Stimulated activated CD8-positive, alpha-beta memory T cell treated with anti-CD3 and anti-CD28 coated beads, Interleukin-12 subunit alpha, Interleukin-12 subunit beta, amount 100 ng/mL, for 1 hour (primary cell): ENCODE measurements at places on chromosomes 16 and 17.
A peak's percentile ranks its signal among the peaks of the same experiment; 100 is the strongest.

DNA sequence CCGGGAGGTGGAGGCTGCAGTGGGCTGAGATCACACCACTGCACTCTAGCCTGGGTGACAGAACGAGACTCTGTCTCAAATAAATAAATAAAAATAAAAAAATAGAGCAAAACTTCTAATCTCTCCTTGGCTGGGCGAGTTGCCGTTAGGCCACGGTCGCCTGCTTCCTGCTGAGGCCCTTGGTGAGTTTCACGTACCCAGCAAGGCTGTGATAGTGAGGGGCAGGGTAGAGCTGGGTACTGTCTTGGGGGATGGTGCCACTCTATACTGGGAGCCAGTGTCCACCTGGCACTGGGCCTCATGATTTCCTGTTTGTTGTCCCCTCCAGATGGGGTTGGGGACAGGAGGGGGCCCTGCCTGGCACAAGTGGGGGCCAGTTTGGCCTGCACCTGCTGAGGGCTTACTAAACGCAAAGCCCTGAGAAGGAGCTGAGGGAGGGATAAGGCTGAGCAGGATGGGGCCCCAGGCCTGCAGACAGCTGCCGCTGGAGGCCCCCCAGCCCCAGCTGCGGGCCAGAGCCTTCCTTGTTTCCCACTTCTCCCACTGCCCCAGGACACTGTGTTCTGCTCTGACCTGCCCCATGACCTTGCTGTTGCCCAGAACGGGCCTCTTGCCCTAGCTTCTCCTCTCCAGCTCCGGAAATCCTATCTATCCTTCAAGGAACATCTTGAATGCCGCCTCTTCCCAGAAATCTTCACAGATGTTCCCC, 25.4 kb downstream of the GJD3 start:
- no peak for DNase-seq

- DNase-seq = no peak
Observed at GRCh38 chr17:8672326-8672725, 41.8 kb upstream of the MYH10 start.

DNA sequence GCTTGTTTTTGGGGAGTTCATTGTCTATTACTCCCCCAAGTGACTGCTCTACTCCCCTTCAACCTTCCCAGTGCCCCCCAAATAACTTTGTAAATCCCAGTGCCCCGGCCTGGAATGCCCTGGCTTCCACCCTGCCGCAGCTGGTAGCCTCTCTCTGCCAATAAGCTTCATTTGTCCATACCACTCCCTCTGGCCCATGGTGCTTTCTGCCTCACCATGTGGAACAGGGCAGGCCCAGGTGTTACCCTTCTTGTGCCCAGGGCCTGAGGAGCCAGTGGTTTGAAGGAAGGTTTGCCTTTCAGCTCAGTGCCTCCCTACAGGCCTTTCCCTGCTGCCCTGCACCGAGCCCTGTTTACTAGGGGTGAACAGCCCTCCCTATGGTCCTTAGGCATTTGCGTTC, 134.2 kb downstream of the AATF start:
- no peak for DNase-seq

GRCh38 chr16:81707411-81708265, 71.5 kb upstream of the PLCG2 start:
- DNase-seq = no peak

DNA sequence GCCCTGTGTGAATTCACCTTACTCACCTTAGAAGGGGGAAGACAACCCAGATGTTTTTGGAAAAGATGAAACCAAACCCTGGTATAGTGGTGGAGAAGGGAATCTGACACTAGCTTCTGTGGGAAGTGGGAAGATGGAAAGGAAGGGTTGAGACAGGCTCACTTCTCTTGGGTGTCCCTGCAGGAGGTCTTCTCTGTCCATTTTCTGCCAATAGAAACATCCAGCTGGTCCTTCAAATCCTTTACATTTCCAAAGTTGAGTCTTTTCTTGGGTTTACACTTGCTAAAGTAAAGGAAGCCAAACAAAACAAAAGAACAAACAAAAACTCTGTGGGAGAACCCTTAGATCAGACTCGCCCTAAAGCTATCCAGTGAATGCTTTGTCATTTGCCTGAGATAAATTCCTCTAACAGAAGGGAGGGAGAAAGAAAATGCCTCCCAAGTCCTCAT, 10.2 kb downstream of the HOXB1 start:
- no peak for DNase-seq

GRCh38 chr17:78779850-78780249, 2.2 kb downstream of the CYTH1 start:
- DNase-seq = peak; percentile 33

DNA sequence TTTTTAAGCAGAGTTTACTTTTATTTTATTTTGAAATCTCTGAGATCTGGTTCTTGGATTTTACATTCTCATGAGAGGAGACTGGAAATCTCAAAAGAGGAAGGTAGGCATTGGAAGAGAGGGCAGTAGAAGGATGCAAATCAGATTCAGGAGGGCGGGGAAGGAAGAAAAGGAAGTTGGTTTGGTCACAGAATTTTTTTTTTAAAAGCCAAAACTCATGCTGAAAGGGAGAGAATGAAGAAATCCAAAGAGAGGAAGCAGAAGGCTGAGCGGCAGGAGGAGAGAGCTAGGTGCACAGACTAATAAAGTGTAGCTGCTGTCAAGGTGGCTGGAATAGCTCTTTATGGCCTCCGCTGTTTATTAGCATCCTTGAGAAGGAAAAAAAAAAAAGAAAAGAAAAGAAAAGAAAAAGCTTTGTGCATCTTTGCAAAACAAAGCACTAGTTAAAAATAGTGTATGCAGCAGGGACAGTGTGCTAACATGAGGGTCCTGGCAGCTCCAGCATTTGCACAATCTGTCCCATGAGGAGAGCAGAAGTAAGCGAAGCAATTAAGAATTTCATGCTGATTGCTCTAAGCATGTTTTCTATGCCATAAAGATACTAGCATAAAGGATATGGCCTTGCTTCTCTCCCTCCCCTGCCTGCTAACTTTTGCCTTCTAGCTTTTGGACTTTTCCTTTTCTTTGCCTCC, 194.2 kb downstream of the ZFHX3 start:
- DNase-seq = no peak

DNA sequence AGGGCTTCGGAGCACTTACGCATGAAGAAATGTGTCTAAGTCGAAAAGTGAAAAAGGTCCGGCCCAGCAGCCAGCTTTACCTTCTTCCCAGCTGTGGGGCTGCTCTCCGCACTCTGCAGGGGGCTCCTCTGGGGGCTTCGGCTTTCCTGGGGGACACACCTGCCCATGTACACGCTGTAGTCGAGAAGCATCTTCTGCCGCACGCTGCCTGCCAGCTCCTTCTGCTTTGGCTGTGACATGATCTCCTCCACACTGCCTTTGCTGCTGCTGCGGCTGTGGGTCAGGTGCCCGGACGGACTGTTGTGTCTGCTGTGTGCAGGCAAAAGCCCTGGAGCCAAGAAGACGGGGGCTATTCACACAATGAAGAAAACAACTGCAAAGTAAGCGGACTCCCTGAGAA, 58.1 kb upstream of the ERN1 start:
- DNase-seq = no peak

DNA sequence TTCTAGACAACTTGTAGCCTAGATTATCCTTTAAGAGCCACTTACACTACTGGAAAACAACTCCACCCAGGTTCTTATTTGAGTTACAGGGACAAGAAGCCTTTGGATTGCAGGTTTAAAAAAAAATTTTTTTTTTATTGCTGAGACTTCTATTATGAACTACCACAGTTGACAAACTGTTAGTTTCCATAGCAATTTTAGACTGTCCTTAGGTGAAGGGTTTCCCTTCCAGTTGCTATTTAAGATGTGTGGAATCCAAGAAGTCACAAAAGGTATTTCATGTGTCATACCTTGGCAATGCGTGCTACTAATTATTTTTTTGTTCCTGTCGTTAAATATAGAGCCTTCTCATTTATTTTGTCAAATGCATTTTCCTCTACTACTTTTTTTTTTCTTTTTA, 253.2 kb downstream of the PRKCA start:
- no peak for DNase-seq

- no peak for DNase-seq
Observed at GRCh38 chr17:57585341-57586195, 159.5 kb downstream of the CCDC182 start.

GRCh38 chr17:65099941-65100315, 37.2 kb upstream of the RGS9 start:
- DNase-seq = peak; percentile 42

GRCh38 chr16:85842435-85842834, 42.9 kb downstream of the COX4I1 start:
- no peak for DNase-seq

DNA sequence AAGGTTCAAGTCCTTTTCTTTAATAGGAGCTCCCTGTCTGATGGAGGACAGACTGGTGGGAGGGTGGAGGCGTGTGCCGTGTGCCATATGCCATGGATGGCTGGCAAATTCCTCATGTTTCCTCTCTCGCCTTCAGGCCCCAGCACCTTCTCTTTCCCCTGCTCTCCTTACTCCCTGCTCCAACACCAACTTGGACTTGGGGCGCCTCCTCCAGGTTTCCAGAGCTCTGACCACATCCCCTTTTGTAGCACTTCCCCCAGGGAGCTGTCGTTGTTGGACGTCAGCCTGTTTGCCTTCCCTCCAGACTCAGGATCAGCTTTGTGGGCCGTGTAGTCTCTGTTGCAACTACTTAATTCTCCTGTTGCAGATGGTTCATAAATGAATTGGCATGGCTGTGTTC, 30.7 kb downstream of the TMC7 start:
- no peak for DNase-seq

GRCh38 chr17:42174126-42174783, 6.7 kb downstream of the KCNH4 start:
- no peak for DNase-seq

DNA sequence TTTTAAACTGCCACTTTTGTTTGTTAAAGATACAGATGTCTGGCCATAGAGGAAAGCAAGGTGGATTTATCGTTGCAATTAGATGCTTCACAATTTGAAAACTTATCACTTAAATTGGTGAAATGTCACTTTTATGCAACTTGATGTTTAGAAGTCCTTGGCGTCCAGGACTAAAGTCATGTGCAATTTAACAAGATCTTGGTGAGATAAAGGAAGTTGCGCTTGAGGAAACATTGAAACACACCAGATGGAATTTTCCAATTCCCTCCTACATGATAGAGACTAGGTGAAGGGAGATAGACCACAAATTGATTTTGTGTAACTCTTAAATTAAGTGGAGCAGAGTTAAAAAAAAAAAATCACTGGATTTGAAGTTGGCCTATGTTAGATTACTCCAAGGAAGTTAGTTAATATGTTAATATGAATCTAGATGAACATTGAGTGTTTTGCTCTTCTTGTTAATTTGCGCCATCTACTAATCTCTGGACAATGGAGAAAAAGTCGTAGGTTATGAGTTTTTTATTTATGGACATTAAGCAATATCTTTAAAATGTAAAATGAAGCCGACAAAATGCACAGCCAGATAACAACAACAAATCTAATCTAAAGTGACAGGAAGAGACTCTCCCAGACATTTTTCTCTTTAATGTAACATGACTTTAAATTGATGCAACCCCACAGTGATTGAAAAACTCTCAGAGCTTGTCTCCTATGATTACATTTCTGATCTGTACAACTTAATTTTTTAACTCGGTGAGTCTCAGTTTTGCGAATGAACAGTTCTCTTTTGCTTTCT, 119.6 kb downstream of the WWOX start:
- DNase-seq = no peak

DNA sequence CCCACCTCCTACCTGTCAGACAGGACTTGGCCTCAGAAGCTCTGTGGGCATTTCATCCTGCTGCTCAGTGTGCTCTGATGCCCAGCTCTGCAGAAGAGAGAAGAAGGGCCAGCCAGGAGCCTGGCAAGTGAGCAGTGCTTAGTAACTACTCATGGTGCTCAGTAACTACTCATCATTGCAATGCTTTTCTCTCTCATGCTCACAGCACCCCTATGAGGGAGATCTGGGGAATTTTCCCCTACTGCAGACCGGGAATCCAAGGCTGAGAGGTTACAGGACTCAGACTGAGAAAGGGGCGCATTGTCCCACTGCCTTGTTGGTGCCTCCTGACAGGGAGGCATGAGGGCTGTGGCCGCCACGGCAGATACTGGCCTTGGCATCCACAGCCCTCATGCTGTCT, 261.1 kb downstream of the C16orf95 start:
- no peak for DNase-seq

- DNase-seq = peak; percentile 45
Observed at GRCh38 chr17:31318298-31318801, 3.1 kb downstream of the EVI2A start.

GRCh38 chr17:29369831-29370735, 20.1 kb upstream of the TAOK1 start:
- peak; percentile 15 for DNase-seq

DNA sequence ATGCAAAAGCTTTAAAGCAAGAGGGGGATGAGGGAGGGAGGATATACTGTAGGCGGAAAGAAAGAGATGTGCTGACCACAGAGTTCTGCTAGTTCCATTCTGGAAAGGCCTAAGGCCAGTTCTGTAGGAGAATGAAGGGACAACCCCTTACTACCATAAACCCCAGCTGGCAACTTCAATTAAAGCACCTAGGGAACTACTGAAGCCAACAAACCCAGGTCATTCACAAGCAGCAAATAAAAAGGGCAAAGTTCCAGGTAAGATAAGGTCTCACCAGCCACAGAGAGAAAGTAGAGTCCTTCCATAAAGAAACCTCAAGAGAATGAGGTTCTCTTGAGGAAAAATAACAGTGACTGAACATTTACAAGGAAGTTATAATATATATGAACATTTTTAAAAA, 12.8 kb downstream of the TERF2 start:
- no peak for DNase-seq

- DNase-seq = no peak
Observed at GRCh38 chr17:290626-291025, 62.0 kb downstream of the RPH3AL start.

GRCh38 chr16:74565378-74565777, 41.5 kb downstream of the GLG1 start:
- DNase-seq = no peak

DNA sequence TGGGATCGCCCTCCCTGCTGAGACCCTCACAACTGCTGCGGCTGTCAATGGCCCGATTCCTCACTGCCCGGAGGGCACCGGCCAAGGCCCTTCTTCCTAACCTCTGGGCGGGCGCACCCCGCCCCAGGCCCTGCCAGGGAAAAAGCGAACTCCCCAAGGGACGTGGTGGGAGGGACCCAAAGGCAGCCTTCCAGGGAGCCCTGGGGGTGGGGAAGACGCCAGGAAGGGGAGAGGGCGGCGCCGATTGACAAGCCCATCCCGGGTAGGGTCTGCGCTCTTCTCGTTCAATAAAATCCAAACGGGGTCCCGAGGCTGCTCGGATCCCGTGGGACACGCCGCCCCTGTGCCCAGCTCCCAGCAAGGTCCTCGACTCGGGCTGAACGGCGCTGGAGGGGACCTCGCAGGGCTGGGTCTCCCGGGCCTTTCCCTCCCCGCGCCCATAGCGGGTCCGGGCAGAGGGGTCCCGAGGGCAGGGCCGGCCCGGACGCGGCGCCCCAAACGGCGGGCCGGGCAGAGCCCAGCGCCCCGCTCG, 416 bp downstream of the KIFC3 start:
- DNase-seq = no peak
